ENCODE measurements at places on chromosomes 16 and 17.

DNA sequence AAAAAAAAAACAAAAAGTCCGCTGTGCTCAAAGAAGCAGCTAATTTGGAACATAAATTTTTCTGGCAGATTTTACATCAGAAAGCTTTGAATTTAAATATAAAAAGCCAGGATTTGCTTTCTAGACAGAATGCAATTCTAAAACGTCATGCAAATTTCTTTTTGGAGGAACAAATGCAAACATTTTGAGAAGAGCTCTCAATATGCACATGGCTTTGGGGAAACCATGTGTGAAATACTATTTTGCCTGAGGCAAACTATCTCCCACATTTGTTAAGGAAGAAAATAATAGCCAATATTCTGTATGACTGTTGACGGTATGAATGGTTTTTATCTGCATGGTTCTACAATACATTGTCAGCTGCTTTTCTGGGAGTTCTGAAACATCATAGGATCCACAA, 320.0 kb upstream of the PSMD7 start:
- no peak for DNase-seq

DNA sequence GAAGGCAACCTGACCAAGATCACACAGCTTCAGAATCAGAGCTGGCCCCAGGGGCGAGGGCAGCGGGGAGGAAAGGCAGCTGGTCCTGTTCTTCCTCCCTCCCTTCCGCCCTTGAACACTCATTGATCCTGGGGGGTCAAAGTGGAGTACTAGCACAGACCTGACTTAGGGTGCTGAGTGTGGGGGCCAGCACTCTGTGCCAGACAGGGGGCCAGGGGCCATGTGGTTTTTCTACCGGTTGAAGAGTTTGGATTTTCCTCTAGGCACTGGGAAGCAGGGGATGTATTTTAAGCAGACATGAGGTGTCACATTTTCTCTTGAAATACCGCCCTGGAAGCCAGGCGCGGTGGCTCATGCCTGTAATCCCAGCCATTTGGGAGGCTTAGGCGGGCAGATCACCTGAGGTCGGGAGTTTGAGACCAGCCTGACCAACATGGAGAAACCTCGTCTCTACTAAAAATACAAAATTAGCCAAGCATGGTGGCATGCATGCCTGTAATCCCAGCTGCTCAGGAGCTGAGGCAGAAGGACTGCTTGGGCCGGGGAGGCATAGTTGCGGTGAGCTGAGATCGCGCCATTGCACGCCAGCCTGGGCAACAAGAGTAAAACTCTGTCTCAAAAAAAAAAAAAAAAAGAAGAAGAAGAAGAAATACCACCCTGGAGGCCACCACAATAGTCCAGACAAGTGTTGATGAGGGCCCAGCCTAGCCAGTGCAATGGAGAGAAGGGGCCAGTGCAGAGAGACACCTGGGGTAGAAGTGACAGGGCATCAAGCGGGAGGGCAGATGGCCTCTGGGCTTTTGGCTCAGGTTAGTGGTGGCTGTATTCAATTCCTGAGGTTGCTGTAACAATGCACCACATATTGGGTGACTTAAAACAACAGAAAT, 15.3 kb downstream of the OSBPL7 start:
- DNase-seq, result no peak

GRCh38 chr17:68969101-68969500, 13.9 kb upstream of the ABCA8 start:
- no peak for DNase-seq

DNA sequence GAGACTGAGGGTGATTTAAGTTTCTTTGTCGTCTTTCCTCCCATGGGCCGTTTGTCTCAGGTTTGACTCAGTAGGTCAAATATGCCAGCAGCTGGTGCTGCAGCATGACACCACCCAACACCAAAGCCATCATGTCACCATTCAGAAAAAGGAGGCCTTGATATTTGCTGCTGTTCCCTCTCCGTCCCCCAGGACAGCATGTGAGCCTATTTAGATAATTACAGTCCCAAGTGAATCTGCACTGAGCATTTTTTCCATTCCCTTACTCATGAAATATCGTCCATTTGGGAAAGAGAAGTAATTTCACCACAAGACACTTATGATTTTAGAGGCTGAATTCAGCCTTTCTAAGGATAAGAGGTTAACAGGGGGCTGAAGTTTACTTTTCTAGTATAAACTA, 62.2 kb upstream of the ADORA2B start:
- DNase-seq, result no peak

DNA sequence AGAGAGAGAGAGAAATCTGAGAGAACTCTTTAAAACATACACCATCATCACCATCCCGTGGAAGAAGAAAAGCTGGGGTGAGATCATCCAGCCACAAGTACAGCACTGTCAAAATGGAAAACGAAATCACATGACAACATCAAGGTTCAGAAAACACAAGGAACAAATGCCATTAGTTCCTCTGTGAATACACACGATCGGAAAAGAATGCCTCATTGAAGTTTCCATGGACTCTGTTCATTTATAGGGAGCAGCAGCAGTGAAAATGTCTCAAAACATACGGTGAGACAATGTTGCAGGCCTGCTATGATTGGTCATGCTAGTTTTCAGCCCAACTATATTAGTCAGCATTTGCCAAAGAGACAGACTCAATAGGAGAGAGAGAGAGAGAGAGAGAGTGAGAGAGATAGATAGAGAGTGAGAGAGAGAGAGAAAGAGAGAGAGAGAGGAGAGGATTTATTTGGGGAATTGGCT, 4.4 kb downstream of the CFAP97D1 start:
- DNase-seq, result peak; percentile 40

GRCh38 chr17:46943501-46944393, 20.8 kb downstream of the GOSR2 start:
- DNase-seq, result no peak

GRCh38 chr16:88626646-88627045, 11.7 kb upstream of the IL17C start:
- no peak for DNase-seq

- DNase-seq, result no peak
Measured at GRCh38 chr16:19382084-19382801, 35.4 kb upstream of the TMC5 start.

DNA sequence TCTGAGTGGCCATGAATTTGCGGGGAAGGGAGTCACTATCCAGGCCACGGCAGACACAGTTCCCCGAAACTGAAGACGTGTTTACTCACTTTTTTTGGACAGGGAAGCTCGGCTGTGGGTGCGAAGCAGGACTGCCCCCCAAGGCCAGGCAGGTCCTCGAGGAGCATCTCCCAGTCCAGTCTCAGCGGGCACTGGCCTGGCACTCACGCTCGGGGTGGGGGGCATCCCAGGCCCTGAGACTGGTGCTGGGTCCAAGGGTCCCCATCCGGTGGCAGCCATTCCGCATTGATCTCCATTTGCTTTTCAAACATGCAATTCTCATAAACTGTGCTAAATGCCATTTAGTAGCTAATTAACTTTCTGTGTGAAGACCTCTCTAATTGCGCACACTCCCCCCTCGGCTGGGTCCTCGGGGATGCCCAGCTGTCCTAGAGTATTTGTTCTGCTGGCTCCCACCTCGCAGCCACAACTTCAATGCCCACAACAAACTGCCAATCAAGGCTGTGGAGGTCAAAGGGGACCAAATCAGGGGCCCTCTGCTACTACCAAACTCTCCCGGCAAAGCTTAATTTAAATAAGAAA, 50.2 kb downstream of the TBC1D16 start:
- no peak for DNase-seq

- DNase-seq, result no peak
Measured at GRCh38 chr17:49497148-49498028, 2.3 kb downstream of the NGFR start.

DNA sequence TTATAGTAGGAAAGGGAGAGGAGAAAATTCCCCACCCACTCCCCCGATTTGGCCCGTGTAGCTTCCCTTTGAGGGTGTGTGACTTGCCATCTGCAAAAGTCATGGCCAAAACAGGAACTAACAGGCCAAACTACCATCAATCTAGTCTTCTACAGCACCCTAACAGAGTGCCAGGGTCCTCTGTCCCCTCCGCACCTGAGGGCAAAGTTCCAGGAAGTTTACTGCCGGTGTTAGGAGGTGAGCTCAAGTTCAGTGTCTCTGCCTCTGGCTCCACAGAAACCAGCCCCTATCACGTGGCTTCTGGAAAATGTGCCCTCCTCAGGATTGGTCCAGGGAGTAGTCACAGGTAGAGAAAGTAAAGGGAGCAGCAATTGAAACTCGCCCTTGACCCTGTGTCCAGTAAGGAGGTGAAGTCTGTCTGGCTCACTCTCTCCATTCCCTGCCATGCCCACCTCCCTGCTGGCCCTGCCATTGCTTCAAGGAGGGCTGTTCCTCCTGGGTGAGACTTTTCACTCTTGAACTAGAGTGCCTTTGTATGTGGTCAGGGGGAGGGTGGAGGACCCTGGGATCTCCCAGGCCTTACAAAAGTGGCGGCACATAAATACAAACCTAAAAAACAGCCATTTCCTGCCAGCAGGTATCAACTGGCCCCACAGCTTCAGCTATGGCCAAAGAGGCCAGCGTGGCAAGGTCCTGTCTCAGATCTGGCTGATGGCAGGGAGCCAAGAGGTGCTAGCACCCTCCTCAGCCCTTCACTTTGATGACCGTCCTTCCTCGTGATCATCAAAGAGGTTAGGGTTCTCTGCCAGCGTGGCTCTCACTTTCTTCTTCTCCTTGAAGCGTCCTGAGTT, 5.3 kb downstream of the PRR15L start:
- DNase-seq, result no peak

DNA sequence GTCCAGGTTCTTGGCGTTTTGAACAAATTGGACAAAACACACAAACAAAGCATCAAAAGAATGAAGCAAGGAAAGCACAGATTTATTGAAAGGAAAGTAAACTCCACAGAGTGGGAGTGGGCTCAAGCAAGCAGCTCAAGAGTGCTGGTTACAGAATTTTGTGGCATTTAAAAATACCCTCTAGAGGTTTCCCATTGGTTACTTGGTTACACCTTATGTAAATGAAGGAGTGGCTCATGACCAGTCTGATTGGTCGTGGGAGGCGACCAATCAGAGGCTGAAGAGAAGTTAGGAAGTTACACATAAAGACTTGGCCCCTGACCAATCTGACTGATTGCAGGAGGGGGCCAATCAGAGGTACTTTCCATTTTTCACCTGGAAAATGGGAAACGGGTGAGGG, 1373.8 kb upstream of the GOT2 start:
- DNase-seq, result no peak

All from fibroblast of skin of left biceps (primary cell).